ENCODE measurements at places on chromosomes 3 and 15. TPM values are rescaled to one million over a fixed set of nuclear protein-coding genes. Genes with fewer than 3 reads are reported as not detected.

DNA sequence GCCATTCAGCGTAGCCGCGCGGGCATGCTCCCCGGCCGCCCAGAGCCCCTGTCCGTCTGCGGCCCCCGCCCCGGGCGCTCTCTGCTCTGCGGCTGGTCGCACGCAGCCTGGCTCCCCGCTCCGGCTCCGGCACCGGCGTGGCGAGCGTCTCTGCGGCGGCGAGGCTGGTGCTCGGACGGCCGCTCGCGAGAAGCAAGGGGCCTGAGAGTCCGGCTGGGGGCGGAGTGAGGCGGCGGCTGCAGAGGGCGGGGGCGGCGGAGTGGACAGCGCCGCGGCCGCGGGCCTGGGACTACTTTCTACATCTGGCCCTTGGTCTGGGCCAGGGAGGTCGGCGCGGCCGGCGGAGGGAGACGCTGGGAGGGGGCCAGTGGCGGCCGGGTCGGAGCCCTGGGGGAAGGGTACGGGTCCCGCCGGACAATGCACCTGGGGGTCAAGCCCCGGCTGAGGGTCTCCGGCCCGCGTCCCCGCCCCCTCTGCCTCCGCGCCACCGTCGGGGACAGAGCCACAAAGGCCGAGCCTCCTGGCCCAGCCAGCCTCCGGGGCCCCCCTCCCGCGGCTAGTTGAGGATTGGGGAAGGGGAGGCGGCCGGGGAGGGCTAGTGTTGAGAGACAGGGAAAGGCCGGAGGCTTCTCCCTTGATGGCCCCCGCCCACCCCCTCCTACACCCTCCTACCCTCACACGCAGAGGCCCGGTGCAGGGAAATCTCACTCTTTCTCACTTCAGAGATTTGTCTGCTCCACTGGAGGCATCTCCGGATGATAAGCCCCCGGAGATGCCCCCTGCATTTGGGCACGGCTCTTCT lies at the start of gene PRTG:
Gene PRTG (minus strand): TSS at position 226 of the 802 bp plus-strand sequence. CDS start 221 bp downstream, at position 5.
- DNase-seq: no peak
- H3K27me3 ChIP-seq: no peaks in the 10 kb centered on the region
- H3K27ac ChIP-seq: peak within 1 kb of the TSS; percentile 82
- peaks cover 13% of the 10 kb centered on the region for H3K4me1 ChIP-seq
- peak within 1 kb of the TSS; percentile 89 for H3K4me3 ChIP-seq
- H3K36me3 ChIP-seq: no peaks in the 10 kb centered on the region

- DNase-seq: no peak
- no peaks in the 10 kb centered on the region for H3K4me1 ChIP-seq
- H3K27me3 ChIP-seq: no peaks in the 10 kb centered on the region
- no peak within 1 kb of the TSS for H3K27ac ChIP-seq
These were observed at the start of gene LTK for GRCh38 chr15:41513506-41514227. LTK (minus strand) TSS chr15:41513827; CDS start chr15:41513709, 118 bp downstream.

DNA sequence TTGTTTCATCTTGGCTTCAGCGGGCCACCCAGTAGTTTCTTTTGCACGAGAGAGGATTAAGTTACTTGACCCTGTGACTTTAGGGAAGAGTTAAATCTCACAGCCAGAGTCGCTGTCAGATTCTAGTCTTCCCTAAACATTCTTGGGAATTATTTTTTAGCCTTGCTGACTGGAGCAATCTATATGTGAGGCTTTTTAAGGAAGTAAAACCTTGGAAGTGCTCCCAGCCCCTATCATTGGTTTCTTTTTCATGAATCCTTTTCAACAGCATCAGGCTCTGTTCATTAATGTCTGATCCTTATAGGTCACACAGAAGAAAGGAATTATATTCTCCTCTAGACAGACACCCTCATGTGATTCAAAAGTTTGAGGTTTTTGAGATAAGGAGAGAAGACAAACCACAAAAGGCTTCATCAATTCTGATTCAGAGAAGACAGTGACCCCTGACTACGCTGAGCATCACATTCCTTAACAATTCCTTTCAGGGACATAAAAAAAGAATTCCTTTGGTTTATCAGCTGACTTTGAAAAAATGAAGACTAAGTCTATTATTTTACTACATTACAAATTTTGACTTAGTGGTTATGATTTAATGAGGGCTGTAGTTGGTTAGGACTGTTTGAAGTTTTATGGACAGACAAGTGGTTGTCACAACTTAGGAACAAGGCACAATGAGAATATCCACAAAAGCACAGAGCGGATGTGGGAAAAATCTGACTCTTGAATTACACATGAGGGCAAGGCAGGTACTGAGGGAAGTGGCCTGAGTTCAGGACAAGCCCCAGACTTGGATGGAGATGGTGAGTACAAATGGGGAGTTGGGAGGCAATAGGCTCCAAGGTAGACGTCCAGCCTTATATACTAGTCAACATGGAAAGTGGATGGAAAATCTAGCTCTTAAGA lies 171.1 kb upstream of the STT3B start:
- no peak for DNase-seq
- H3K4me1 ChIP-seq: no peaks in the 10 kb centered on the region
- no peaks in the 10 kb centered on the region for H3K27me3 ChIP-seq
- no peak overlapping the region for H3K27ac ChIP-seq
- no peak overlapping the region for H3K4me3 ChIP-seq

DNA sequence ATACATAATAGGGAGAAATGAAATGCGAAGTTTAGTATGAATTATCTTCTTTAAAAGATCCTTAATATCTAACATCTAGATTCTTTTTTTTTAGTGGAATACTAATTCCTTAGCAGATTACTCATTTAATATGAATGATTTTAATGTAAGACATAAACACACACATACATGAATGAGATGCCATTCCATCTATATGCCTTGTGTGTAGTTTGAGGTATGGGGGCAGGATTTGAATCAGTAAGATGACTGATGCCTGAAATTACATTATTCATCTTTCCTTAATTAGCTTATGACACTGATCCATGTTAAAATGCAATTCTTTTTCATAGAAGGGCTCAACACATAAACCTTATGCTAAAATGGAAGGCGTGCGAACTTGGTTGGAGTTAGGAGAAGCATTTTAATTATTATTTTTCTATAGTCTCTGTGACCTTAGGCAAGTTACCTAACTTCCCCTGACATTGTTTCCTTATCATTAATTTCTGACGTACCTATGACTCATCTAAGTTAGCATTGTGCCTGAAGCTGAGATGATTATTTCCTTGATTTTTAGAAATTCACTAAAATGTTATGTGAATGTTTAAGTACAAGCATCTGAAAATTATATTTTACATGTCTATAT lies 10.8 kb upstream of the BNIP2 start:
- H3K27ac ChIP-seq: no peak overlapping the region
- H3K4me1 ChIP-seq: no peaks in the 10 kb centered on the region
- H3K4me3 ChIP-seq: no peak overlapping the region
- DNase-seq: no peak
- no peaks in the 10 kb centered on the region for H3K27me3 ChIP-seq

The CD86 gene
- total RNA-seq: not detected

DNA sequence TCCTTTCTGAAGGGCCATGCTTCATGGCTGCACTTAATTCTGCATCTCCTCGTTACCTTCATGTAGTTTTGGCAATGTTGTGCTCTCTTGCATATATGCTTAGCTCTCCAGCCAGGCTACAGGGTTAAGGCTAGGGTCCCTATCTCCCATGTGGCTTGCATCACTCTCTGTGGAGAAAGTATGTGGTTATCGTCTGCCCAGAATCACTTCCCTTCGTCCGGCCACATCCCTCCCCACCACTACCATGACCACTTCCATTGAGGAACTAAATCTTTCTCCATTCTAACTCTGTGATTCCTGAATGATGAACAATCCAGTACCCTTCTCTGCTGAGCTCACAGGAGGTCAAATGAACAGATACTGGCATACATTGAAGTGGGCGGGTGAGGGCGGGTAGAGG lies 34.0 kb downstream of the WWTR1 start:
- H3K4me1 ChIP-seq: peaks cover 84% of the 10 kb centered on the region
- H3K27me3 ChIP-seq: no peaks in the 10 kb centered on the region
- peak overlapping the region; percentile 100 for H3K27ac ChIP-seq

GRCh38 chr15:59178151-59178695 lies 28.4 kb upstream of the LDHAL6B start:
- H3K4me1 ChIP-seq: peaks cover 5% of the 10 kb centered on the region
- DNase-seq: no peak
- no peaks in the 10 kb centered on the region for H3K36me3 ChIP-seq
- H3K27me3 ChIP-seq: no peaks in the 10 kb centered on the region
- H3K4me3 ChIP-seq: no peak overlapping the region

The ZNF860 gene
- 8.9 TPM for total RNA-seq

- DNase-seq: no peak
- no peaks in the 10 kb centered on the region for H3K27me3 ChIP-seq
- H3K4me3 ChIP-seq: no peak overlapping the region
- H3K4me1 ChIP-seq: no peaks in the 10 kb centered on the region
These were observed 7.8 kb downstream of the SCG5 start for GRCh38 chr15:32649342-32649741.

DNA sequence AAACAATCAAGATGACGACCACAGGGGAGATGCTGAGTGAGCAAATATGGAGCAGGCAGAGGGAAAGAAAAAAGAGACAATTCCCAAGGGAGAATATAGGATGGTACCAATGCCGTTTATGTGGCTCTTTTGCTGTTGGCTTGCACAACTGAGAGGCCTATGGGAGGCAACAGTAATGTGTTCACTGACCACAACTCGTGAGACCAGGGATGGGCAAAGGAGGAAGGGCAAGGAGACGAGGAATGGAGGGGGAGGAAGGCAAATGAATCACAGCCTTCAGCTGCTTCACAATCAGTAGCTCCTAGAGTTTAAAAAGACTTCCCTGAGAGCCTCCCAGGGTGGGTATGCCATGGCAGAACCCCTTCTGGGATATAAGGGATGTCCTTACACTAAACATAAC lies 131.5 kb downstream of the SLC9A9 start:
- H3K4me1 ChIP-seq: no peaks in the 10 kb centered on the region
- H3K27me3 ChIP-seq: 0 out of 2 replicates have a peak, but pooled peaks cover 2% of the 10 kb centered on the region
- no peak overlapping the region for H3K4me3 ChIP-seq
- H3K27ac ChIP-seq: no peak overlapping the region

The CLDN18 gene
- 0.08 TPM for total RNA-seq

- H3K27me3 ChIP-seq: no peaks in the 10 kb centered on the region
- H3K4me1 ChIP-seq: peaks cover 15% of the 10 kb centered on the region
- no peak for DNase-seq
- H3K36me3 ChIP-seq: no peaks in the 10 kb centered on the region
- no peak overlapping the region for H3K4me3 ChIP-seq
These were observed 5.0 kb downstream of the TOMM70 start for GRCh38 chr3:100395679-100396431.

DNA sequence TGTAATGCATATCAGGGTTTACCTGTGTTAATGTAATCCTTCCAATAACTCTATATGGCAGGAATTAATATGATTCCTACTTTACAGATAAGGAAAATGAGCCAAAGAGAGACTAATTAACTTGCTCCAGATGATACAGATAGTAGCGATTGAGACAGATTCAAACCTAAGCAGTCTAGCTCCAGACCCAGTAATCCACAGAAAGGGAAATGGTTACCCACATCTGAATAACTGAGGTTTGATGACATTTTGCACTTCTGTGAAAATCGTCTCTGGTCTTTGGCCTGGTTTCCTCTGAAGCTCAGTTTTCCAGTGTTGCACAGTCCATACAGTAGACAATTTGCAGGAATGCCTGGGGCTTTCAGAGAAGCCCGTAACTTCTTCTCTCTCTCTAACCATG lies 177.1 kb upstream of the UMPS start:
- H3K27me3 ChIP-seq: peaks cover 35% of the 10 kb centered on the region
- H3K36me3 ChIP-seq: no peaks in the 10 kb centered on the region
- H3K4me1 ChIP-seq: no peaks in the 10 kb centered on the region
- H3K27ac ChIP-seq: no peak overlapping the region
- no peak overlapping the region for H3K4me3 ChIP-seq

DNA sequence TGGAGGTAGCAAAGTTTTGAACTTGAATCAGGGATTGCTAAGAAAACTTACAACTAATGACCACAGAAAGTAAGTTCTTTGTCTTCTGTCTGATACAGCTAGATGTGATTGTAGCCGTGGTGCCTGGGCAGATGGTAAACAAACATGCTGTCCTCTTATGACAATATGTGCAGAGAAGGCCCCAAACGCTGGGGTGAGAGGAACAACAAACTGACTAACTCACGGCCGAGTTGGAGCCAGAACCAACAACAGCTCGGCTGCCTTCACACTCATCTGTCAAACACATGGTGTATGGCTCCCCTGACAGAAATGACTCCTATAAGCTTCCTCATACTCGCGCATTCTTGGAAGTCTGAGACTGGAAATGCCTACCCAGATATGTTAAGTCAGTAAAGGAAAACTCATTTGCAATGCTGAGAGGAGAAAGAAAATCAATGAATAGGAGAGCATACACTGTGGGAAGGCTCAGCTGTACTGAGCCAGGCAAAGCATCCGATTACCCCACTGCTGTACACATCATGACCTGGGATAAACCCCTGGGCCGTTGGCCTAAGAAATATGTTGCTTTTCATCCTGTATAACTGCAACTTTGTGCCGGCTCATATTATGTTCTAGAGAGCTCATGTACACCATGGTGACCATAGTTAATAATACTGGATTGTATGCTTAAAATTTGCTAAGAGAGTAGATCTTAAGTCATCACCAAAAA lies 5.7 kb downstream of the THBS1 start:
- H3K4me3 ChIP-seq: no peak overlapping the region
- no peaks in the 10 kb centered on the region for H3K4me1 ChIP-seq
- H3K36me3 ChIP-seq: no peaks in the 10 kb centered on the region
- no peak overlapping the region for H3K27ac ChIP-seq
- H3K27me3 ChIP-seq: no peaks in the 10 kb centered on the region

- no peaks in the 10 kb centered on the region for H3K27me3 ChIP-seq
- H3K27ac ChIP-seq: no peak overlapping the region
- H3K4me1 ChIP-seq: no peaks in the 10 kb centered on the region
These were observed 25.0 kb downstream of the KCNMB2 start for GRCh38 chr3:178561239-178561638.

- no peak for DNase-seq
- no peak overlapping the region for H3K4me3 ChIP-seq
- H3K36me3 ChIP-seq: no peaks in the 10 kb centered on the region
These were observed 52.8 kb downstream of the ATP8B4 start for GRCh38 chr15:50066202-50066601.

All from Panc1 (cell line).